OCI-M1 (cell line): ENCODE measurements at places on chromosomes 6 and 20.

- no peak for DNase-seq
Observed at GRCh38 chr6:170175644-170176135, 115.2 kb downstream of the DLL1 start.

GRCh38 chr20:33209789-33210188 is 7.4 kb upstream of the BPIFA3 start:
- DNase-seq = peak; percentile 80

DNA sequence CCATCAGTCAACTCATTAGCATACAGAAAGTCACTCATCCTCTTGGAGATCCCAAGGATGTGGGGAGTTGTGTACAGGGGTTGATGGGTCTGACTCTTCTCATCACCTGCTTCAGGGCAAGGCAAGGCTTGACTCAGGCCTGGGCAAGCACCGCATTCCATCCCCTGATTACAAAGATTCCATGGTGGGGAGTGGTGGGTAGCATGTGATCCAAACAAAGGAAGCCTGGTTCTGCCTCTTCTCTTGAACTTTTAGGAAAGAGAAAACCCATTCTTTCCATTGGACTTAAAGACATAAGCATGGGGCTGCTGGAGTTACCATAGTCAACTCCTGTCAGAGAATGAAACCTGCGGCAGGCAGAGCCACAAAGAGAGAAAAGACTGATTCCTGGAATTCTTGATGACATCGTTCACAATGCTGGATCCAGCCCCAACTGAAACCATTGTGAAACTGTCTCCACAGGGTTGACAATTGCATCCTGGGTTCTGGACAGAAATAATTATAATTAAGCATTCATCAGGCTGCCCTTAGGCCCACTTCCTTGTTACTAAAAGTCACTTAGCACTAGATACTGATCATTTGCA is 235.8 kb upstream of the KCNG1 start:
- no peak for DNase-seq

GRCh38 chr20:59976156-59976782 is 18.0 kb downstream of the CDH26 start:
- no peak for DNase-seq

- peak; percentile 63 for DNase-seq
Observed at GRCh38 chr6:17240803-17241500, 40.2 kb upstream of the RBM24 start.

- peak; percentile 5 for DNase-seq
Observed at GRCh38 chr20:51380401-51381385, 161.8 kb downstream of the NFATC2 start.

GRCh38 chr6:88641178-88641903 is 322.1 kb downstream of the RNGTT start:
- DNase-seq = no peak

- DNase-seq = no peak
Observed at GRCh38 chr6:29959467-29959866, 17.1 kb downstream of the HLA-A start.

DNA sequence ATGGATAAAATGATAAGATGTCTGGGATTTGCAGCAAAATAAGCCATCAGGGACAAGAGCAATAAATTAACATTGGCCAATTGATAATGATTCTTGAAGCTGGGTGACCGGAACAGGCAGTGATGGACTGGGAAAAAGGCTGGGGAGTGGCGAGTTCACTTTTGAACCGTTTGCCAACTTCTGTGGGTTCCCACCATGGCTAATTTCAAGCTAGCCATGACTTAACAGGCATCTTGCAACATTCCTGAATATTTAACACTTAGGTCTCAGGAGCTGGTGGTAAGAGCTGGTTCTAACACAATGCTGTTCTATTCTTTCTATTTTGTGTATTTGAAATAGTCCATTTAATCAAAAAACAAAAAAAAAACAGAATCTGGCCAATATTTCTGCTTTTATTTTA is 37.6 kb upstream of the CD83 start:
- no peak for DNase-seq

DNA sequence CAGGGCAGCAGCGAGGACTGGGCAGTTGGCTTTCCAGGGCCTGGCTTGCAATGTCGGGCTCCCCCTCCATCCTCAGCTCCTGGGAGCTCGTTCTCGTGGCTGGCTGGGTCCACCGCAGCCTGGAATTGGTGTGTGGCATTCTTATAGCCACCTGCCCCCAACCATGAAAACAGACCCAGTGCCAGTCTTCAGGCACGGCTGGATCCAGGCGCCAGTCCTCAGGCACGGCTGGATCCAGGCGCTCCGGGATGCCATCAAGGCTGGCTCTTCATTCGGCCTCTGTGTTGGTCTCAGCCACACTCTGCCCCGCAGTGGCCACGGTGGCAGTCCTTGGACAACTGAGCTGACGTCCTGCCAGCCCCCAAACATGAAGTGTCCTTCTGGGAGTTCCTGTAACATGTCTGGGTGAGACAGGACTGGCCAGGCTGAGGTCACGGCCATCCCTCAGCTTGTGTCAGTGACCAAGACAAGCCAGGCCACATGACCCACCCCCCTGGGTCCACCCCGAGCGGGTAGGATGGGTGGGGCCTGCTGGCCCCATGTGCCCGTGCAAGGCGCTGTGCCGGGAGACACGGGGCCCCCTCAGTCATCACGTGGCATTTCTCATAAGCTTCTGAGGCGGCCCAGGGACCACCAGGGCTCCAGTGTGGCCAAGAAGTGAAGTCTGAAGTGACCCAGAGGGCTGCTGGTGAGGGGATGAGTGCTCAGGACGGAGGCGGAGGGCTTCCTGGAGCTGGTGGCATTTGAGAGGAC is 99.0 kb downstream of the TAF4 start:
- DNase-seq = no peak

- DNase-seq = no peak
Observed at GRCh38 chr6:53201270-53201669, 52.6 kb upstream of the GCM1 start.
